ENCODE measurements at places on chromosomes 7 and 10.

GRCh38 chr7:115233809-115234208 lies 311.9 kb downstream of the MDFIC start:
- no peak for DNase-seq

- no peak for DNase-seq
Observed at GRCh38 chr7:99499371-99499720, 735 bp downstream of the ZNF394 start.

DNA sequence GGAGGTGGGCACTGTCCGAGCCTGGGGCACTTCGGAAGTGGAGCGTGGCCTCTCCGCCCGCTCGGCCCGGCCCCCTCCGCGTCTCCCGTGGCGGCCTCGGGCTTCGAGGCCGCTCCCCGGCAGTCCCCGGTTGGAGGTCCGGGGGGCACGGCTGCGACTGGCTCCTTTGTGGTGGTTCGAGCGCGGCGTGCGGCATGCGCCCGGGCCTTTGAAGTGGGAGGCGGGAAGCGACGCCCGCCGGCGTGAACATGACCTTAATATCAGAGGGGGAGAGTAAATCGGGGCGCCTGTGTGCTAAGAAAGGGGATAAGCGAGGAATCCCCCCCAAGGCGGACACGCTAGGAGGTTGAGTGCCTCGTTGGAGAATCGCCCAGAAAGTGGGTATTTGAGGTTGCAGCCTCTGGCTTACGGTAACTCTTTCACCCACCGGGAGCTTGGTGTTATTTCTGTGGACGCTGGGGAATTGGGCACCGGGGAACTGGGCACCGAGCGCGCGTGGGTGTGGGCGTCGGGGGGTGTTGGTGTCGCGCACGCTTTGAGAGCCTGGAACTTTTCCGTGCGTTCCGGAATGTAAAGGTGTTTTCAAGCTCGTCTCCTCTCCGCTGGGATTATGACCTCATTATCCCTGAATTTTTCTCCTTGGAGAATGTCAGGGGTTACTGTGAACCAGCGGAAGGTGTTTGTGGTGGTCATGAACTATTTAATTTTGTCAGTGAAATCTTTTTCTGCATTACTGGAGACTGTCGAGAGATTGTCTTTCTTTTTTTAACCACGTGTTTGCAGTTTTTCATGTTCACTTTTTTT lies 660 bp downstream of the SUV39H2 start:
- no peak for DNase-seq

DNA sequence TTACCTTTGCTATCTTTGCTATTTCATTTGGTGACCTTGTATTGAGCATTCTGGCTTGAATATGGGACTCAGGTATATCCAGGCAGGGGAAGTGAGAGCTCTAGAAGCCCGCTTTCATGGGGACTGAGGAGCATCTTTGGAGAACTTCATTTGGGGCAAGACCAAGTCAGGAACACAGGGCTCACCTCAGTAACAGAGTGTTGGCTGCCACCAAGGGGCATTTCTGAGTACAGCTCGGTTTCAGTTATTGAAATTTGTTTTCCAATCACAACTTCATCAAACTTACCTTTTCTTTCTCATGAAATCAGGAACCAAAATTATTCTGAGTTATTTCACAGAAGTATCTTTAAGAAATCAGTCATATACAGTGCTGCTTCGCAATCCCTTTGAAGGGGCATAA lies 337.2 kb downstream of the C7orf25 start:
- DNase-seq = no peak

GRCh38 chr7:81684033-81684432 lies 85.8 kb downstream of the HGF start:
- DNase-seq = no peak

- no peak for DNase-seq
Observed at GRCh38 chr7:41529831-41530230, 173.1 kb downstream of the INHBA start.

- no peak for DNase-seq
Observed at GRCh38 chr7:120951309-120951699, 727 bp downstream of the ING3 start.

- no peak for DNase-seq
Observed at GRCh38 chr10:17234431-17234945, 6.4 kb downstream of the VIM start.

GRCh38 chr7:116111475-116111874 lies 80.9 kb upstream of the TFEC start:
- no peak for DNase-seq

- no peak for DNase-seq
Observed at GRCh38 chr7:52119537-52119936, 802.9 kb upstream of the COBL start.

- DNase-seq = no peak
Observed at GRCh38 chr7:105230486-105230885, 158.2 kb downstream of the SRPK2 start.

DNA sequence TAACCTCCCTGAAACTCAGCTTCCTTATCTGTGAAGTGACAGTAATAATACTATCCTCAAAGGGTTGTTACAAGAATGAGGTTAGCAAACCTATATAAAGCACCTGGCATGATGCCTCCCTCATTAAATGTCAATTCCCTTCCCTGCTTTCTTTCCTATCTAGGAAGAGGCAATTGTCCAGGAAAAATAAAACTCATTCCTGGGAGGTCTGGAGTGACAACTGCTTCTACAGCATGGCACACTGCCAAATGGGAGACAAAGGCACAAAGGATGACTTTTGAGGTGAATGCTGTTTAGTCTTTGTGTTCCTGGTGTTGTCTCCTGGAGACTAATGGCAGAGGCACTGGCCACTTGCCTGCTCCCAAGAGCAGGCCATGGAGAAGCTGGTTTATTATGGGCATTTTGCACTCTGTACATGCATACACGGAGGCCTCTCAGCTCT lies 32.2 kb upstream of the PDE1C start:
- DNase-seq = no peak

DNA sequence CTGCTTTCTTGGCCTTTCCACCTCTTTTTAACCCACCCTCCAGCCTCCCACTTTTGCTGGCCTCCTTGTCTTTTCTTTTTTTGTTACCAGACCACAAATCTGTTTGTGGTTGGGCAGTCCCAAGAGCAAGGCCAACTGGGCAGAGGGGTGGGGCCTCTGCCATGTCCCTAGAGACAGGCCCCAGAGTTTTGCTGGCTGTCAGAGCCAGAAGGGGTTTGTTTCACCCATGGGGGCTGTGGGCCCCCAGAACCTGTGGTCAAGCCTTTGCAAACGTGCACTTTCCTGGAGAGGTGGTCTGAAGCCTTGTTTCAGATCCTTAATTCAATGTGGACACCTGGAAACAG lies 10.3 kb downstream of the ZMIZ1 start:
- DNase-seq = no peak

GRCh38 chr10:28137907-28138880 lies 139.3 kb upstream of the ODAD2 start:
- no peak for DNase-seq

DNA sequence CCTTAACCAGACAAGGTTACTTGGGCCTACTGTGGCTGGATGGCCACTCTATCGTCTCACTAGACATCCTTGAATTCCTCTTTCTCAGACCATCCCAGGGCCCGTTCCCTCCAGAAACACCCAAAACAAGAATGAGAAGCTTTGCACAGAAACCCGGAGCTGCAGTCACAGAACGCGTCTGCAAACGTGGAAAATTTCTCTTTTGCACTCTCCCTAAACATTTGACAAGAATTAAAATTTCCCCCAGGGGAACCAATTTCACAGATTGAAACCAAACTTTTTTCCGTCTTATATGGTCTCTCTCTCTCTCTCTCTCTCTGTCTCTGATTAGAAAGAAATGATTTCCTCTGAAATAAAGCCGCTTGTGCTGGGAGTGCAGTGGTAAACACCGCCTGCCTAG lies 120.7 kb downstream of the MKX start:
- no peak for DNase-seq
